ENCODE measurements at places on chromosomes 7 and 10.

DNA sequence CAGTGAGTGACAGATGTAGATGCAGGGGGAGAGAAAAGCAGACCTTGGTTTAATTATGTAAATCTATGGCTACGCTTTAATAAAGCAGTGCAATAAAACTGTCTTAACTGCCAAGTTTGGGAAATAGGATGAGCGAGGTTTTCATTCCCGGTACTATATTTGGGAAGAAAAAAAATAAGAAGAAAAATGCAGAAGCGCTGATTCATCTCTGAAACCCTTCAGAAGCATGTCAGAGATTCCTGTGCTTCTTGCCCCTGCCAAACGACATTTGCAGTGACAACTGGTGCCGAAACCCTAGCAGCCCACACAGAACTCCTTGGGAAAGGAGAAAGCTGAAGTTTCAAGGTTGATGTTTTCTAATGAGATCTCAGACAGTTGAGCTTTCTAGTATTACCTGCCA, 380.7 kb downstream of the REEP3 start:
- DNase-seq = no peak

DNA sequence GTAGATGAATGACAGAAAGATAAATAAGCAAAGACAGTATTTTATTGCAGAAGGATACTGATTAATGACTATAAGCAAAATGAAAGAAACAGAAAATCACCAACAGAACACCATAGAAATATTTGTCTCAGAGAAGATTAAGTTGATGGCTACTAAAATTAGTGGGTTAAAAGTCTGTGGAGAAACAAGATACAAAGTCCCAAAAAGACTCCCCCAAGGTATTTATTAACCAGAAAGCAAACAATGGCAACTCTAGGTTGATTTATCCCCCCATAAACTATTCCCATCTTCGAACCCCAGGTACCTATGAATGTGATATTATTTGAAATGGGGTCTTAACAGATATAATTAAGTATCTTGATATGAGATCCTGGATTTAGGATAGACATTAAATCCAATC, 1104.5 kb upstream of the PHF14 start:
- no peak for DNase-seq

DNA sequence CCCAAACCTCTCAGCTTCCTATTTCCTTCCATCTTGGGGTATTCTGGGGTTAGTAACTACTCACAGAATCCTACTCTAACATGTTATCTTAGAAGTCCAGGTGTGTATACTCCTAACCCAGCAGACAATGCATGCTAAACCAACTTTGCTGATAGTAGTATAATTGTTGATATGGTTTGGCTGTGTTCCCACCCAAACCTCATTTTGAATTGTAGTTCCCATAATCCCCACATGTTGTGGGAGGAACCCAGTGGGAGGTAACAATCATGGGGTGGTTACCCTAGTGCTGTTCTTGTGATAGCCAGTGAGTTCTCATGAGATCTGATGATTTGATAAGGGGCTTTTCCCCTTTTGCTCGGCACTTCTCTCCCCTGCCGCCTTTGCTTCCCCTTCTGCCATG, 135.1 kb downstream of the CHRM2 start:
- no peak for DNase-seq

DNA sequence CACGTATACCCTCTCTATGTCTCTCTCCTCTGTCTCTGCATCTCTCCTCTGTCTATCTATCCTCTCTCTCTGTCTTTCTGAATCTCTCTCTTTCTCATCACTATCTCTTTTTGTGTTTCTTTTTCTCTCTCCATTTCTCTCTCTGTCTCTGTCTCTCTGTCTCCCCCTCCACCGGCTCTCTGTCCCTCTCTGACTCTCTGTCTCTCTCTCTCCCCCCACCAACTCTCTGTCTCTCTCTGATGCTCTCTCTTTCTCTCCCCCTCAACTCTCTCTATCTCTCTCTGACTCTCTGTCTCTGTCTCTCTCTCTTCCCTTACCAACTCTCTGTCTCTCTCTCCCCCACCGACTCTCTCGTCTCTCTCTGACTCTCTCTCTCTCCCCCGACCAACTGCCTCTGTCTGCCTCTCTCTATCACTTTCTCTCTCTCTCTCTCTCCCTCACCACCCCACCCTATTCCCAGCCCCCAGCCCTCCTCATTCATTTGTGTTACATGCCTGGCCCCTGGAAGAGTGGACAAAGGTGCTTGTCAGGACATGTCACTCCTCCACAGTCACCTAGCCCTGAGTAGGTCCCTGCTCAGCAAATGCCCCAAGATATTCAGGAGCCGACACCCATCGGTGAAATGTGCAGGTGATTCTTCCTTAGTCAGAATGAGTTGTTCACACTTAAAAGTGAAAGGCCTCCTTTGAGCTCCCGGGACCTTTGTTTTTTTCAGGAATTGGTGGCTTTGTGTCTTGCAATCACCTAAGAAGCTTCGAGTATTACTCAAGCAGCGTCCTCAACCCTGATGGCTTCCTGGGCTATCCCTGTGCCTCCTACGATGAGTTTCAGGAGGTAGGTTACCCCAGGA, 13.6 kb downstream of the PNLIPRP2 start:
- DNase-seq = no peak

DNA sequence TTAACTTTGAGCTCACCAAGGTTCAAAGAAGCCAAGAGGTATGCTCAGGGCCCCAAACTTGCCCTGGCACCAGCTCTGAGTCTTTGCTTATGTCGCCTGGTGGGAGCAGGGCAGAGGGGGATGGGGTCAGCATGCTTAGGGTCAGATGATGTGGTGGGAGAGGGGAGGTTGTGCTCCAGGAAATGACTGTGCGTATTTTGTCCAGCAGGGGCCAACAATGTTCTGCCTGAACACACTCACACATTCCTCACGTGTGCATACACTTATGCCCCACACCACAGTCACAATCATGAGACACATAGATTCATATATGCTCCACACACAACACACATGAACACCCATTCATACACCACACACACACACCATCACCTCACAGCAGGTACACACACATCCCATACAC, 4.4 kb upstream of the RAMP3 start:
- DNase-seq = no peak

GRCh38 chr7:134740376-134740775, 39.1 kb upstream of the CALD1 start:
- no peak for DNase-seq

Measured in nucleus accumbens (tissue), 56 donors.